ENCODE measurements at places on chromosomes 7 and 10.

DNA sequence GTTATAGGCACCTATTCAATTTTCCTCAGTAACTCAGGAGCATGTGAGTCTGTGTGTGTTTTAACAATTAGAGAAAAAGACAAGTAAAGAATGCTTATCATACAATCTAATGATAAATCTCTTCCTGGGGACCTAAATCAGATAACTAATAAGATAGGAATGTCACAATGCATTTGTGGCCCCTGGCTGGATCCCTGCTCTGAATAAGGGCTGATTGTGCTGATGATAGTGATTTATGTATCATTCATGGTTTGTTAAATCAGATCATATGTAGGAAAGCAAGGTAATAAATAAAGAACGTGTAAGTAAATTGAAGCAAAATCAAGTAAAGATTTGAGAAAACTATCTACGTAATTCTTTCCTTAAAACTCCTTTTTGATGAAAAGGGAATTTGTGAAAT, 145.9 kb downstream of the C7orf25 start:
- no peak for DNase-seq

GRCh38 chr10:11263767-11264166, 246.1 kb downstream of the CELF2 start:
- no peak for DNase-seq

DNA sequence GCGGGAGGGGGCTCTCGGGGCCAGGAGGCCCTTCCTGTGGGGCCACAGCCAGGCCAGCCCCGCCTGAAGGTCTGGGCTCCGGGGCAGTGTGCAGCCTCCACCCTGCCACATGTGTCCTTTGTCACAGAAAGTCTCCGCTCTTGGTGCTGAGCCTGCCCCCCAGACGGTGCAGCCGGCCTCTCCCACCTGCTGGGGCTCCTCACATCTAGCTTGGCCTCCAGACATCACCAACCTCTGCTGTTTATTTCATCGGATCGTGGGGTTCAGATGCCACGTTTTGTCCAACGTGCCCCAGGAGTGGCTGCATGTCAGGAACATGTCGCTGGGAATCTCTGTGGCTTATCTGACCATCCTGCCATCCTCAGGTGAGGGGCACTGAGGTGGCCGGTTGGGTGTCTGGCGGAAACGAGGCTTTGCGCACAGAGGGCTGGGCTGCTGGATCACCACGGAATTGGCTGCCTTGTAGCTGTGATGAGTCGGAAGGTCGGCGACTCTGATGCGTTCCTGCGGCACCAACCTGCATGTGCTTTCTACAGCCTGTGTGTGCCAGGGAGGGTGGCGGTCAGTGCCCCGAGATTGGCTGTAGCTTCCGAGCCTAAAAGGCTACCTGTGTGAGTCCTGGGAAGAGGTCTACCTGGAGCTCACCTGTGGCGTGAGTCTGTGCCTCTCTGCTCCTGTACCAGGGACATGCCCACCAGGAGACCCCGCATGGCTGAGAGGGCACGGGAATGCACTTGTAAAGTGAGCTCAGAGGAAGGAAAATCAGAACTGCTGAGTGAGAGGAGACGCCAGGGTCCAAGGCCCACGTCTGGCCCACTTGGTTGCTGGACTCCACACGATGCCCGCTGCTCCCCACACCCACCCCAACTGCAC, 316.4 kb downstream of the DNAJB6 start:
- no peak for DNase-seq

DNA sequence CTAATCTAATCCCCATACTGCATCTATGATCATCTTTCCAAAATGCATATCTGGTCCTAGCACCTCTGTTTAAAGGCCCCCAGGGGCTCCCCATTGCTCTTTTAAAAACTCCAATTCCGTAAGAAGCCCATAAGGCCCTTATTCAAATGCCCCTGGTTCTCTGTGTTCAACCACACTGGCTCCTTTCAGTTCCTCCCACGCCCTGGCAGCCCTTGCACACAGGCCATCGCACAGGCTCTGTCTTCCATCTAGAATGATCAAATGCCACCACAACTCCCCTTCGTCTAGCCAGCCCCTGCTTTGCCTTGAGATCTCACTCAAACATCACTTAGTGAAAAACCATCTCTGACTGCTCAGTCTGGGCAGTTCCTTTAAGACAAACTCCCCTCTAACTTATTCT, 112.9 kb upstream of the LYZL2 start:
- DNase-seq = no peak

- DNase-seq = no peak
These were observed 1.1 kb downstream of the ZYX start for GRCh38 chr7:143382126-143382790.

DNA sequence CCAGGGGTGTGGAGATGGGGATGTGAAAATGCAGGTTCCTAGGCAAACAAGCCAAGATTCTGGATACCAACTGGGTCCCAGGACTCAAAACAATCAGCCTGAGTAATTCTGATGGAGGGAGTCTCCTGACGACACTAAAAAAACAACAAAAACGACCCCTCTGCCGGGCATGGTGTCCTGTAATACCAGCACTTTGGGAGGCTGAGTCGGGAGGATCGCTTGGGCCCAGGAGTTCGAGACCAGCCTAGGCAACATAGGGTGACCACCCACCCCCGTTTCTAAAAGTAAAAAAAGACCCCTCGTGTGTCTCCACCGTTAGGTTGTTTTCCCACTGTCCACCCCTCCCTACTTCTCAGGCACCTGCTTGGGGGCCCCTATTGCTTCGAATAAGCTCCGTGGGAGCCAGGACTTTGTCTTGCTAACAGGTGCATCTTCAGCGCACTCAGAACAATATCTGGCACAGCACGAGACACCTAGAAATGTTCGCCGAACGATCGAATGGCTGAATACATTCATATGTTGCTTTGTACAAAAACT, 743 bp upstream of the NRF1 start:
- DNase-seq = no peak

DNA sequence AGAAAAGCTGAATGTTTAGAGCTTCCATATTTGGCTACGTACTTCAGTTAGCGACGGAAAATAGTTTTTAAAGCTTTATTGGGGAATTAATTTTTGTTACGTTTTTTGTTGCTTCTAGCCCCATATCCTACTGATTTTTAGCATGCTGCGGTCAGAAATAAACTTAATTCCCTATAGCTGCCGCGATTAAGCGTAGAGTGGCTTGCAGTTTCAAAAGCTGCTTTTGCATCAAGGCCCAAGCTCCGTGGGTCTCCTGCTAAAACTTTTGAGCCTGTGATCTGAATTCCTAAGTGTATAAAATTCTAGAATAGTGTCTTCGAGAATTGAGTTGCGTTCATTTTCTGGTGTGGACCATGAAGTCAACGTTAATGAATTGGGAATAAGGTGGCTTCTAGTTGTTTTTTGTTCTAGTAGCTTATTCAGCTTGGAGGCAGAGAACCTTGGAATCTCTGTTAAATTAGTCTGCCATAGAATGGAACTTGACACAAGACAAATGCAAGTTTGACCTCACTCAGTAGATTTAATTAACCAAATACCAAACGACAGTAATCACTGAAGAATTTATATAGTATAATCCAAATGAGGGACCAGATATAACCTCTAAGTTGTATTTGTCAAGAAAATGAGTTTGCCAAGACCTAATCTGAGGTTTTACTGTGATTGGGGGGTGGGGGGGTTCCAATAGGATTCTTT, 977 bp downstream of the CALU start:
- DNase-seq = no peak
